ENCODE measurements at places on chromosomes 4 and X. TPM values are rescaled to one million over a fixed set of nuclear protein-coding genes. Genes with fewer than 3 reads are reported as not detected.

DNA sequence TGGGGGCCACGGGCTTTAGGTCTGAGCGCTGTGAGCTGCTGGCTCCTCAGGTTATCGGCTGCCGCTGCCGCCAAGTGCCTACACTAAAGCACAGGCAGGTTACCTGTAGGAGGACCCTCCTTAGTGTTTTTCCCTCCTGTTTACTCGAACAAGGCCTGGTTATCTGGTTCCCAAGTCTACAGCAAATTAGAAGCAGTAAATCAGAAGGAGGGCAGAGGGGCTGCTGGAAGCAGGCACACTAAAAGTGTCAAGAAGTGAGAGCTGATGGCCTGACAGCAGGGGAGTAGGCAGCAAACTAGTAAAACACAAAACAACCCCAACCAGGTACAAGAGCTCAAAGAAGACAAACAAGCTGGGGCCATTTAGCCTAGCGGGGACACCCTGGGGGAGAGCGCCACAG is 125.0 kb upstream of the PJA1 start:
- H3K27ac ChIP-seq: no peak overlapping the region
- H3K27me3 ChIP-seq: no peaks in the 10 kb centered on the region
- no peak for DNase-seq
- H3K4me1 ChIP-seq: no peaks in the 10 kb centered on the region

GRCh38 chr4:3349116-3349515 is 56.3 kb downstream of the RGS12 start:
- no peak for DNase-seq
- H3K36me3 ChIP-seq: no peaks in the 10 kb centered on the region
- H3K27ac ChIP-seq: no peak overlapping the region
- no peaks in the 10 kb centered on the region for H3K27me3 ChIP-seq
- peaks cover 7% of the 10 kb centered on the region for H3K4me1 ChIP-seq

GRCh38 chrX:80246271-80246670 is 174.0 kb upstream of the TENT5D start:
- DNase-seq: no peak
- H3K4me1 ChIP-seq: no peaks in the 10 kb centered on the region
- no peak overlapping the region for H3K4me3 ChIP-seq
- H3K36me3 ChIP-seq: no peaks in the 10 kb centered on the region

DNA sequence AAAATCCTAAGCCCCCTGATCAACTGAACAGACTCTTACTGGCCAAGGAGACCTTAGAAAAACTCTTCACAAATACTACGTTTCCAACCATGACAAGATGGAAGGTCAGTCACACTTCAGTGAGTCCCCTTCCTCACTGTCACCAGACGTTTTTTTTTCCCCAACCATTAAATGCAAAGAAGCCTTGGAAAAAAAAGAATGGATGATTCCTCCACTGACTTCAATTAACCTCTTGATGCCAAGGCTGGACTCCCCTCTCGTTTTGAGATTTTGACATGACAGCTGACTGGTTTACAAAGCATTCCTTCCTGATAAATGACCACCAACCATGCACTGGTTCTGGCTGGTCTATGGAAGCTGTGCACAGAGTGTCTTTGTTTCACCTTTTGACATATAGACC is 73.2 kb downstream of the SLC34A2 start:
- H3K27ac ChIP-seq: no peak overlapping the region
- no peaks in the 10 kb centered on the region for H3K4me1 ChIP-seq
- H3K27me3 ChIP-seq: no peaks in the 10 kb centered on the region
- H3K36me3 ChIP-seq: no peaks in the 10 kb centered on the region
- no peak overlapping the region for H3K4me3 ChIP-seq

GRCh38 chr4:7457201-7458065 is 22.7 kb upstream of the PSAPL1 start:
- no peaks in the 10 kb centered on the region for H3K4me1 ChIP-seq
- H3K27me3 ChIP-seq: no peaks in the 10 kb centered on the region
- H3K36me3 ChIP-seq: no peaks in the 10 kb centered on the region

DNA sequence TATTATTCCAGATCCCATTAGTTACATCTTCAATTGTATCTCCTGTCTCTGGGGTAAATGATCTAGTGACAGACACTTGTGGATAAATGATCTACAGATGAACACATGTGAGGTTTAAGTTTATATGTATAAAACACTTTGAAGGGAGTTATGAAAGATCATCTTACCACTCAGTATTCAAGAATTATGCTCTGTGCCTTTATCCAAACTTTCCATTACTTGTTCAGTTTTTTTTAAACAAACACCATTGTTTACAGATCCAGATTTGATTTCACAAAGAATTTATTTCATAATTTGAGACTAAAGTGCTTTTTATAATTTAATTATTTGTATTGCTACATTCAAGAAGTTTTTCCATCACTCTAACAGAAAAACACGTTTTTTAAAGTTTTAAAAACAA is 142.5 kb downstream of the HHIP start:
- no peak overlapping the region for H3K27ac ChIP-seq
- H3K4me1 ChIP-seq: no peaks in the 10 kb centered on the region
- H3K4me3 ChIP-seq: no peak overlapping the region
- DNase-seq: no peak

GRCh38 chr4:8738471-8738931 is 133.1 kb downstream of the HMX1 start:
- no peak overlapping the region for H3K27ac ChIP-seq
- DNase-seq: no peak
- H3K4me1 ChIP-seq: no peaks in the 10 kb centered on the region
- no peak overlapping the region for H3K4me3 ChIP-seq

DNA sequence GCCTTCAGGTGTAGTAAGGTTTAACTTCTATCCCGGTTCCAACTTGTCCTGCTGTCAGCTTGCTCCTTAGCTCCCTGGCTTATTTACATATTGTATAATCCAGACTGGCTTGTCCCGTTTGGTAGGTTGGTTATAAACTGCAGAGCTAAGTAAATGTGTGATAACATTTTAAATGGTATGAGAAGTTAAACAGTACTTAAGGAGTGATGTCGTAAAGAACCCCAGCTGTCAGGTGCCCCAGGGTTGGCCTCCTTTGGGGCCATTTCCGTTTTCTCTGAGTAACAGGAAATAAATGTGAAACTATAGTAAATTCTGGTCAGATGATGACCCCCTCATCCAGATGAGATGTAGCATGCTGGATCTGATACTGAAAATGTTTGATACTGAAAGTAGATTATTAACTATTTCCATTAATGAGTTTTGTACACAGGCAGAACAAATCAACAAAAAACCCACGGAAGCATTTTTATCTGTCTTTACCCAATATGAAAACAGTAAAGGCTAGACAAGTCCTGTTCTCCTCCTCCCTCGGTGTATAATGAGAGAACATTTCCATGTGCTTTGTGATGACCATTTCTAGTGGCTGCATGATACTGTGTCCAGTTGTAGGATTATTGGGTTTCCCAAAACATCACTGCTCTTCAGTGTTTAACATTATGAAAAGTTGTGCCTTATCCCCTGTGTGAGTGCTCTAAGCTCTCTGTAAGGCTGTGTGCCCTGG is 22.4 kb downstream of the GAB1 start:
- H3K36me3 ChIP-seq: no peaks in the 10 kb centered on the region
- DNase-seq: no peak
- peak overlapping the region; percentile 14 for H3K4me3 ChIP-seq
- H3K27me3 ChIP-seq: no peaks in the 10 kb centered on the region
- no peak overlapping the region for H3K27ac ChIP-seq

GRCh38 chr4:131547506-131547981 is 1601.5 kb upstream of the PCDH10 start:
- no peaks in the 10 kb centered on the region for H3K36me3 ChIP-seq
- no peak overlapping the region for H3K4me3 ChIP-seq
- H3K27me3 ChIP-seq: no peaks in the 10 kb centered on the region
- no peaks in the 10 kb centered on the region for H3K4me1 ChIP-seq
- no peak for DNase-seq
- no peak overlapping the region for H3K27ac ChIP-seq

- H3K36me3 ChIP-seq: no peaks in the 10 kb centered on the region
- H3K27me3 ChIP-seq: no peaks in the 10 kb centered on the region
These were observed 310.0 kb downstream of the ARHGAP24 start for GRCh38 chr4:85784947-85785346.

Gene SCD5
- 0.59 TPM for total RNA-seq

DNA sequence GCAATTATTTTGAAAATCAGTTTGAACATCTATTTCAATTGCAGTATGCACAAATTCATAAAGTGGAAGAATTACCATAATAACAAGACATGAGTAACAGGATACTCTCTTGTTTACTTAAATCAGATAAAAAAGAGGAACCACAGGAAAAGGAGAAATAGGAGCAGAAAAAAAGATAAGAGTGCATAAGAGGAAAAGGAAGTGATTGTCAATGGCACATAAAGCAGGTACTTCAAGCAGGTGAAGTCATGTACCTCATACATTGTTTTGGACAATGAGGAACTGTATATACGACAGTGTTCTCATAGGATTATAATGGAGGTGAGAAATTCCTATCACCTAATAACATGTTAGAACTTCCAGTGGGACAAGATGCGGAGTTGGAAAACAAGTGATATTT is 334.5 kb upstream of the PCDH7 start:
- no peaks in the 10 kb centered on the region for H3K27me3 ChIP-seq
- H3K4me1 ChIP-seq: no peaks in the 10 kb centered on the region
- no peaks in the 10 kb centered on the region for H3K36me3 ChIP-seq
- DNase-seq: no peak
- H3K4me3 ChIP-seq: no peak overlapping the region

Gene SPIN2A
- 1.0 TPM for total RNA-seq

Gene LUZP4
- total RNA-seq: not detected

- H3K27me3 ChIP-seq: no peaks in the 10 kb centered on the region
- no peak overlapping the region for H3K27ac ChIP-seq
- no peaks in the 10 kb centered on the region for H3K36me3 ChIP-seq
These were observed 174.4 kb downstream of the FHIP1A start for GRCh38 chr4:151583157-151583914.

Gene GPC4
- not detected for total RNA-seq

GRCh38 chr4:159103384-159103990 is 608 bp downstream of the RAPGEF2 start:
- H3K27me3 ChIP-seq: no peaks in the 10 kb centered on the region
- peak; percentile 33 for DNase-seq
- H3K4me3 ChIP-seq: peak overlapping the region; percentile 63
- H3K27ac ChIP-seq: peak overlapping the region; percentile 83
- peaks cover 4% of the 10 kb centered on the region for H3K36me3 ChIP-seq
- H3K4me1 ChIP-seq: peaks cover 20% of the 10 kb centered on the region

Gene MEPE
- total RNA-seq: not detected

- DNase-seq: no peak
- H3K27ac ChIP-seq: no peak overlapping the region
- H3K4me1 ChIP-seq: no peaks in the 10 kb centered on the region
- no peak overlapping the region for H3K4me3 ChIP-seq
- no peaks in the 10 kb centered on the region for H3K36me3 ChIP-seq
These were observed 425.0 kb downstream of the FAT4 start for GRCh38 chr4:125739760-125740159.

DNA sequence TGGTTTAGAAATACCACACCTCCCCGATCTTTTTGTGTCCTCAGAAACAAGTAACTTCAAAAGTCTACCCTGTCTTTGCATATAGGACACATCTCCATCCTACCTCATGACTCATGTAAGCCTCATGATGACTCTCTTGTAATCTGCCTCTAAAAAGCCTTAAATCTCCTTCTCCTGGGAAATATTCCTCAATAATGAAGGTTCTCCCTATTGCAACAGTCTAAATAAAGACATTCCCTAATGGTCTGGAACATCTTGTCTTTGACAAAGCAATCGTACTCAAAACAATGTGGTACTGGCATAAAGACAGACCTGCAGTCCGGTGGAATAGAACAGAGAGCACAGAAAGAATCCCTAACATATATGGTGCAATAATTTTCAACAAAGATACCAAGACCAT is 257.7 kb downstream of the OPHN1 start:
- H3K27me3 ChIP-seq: no peaks in the 10 kb centered on the region
- H3K36me3 ChIP-seq: no peaks in the 10 kb centered on the region
- no peak overlapping the region for H3K4me3 ChIP-seq

DNA sequence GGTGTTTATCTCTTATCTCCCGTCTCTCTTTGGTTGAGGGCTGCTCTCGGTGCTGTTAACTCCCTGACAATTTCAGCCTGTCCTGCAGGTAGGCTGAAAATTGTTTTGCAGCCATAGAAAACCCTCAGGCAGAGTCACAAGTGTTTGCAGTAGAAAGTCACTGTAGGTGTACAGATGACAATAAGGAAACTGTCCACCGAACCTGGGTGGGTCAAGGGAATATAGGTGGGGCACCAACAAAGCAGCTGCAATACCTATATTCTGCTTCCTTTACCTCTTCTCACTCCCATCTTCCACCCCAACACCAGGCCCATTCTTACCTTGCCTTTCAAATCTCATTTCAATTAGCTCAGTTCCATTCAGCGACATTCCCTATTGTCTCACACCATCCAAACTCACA is 381.8 kb downstream of the PPP1R2C start:
- H3K27ac ChIP-seq: no peak overlapping the region
- H3K4me3 ChIP-seq: no peak overlapping the region
- peaks cover 10% of the 10 kb centered on the region for H3K4me1 ChIP-seq

Gene AVPR2
- total RNA-seq: not detected

GRCh38 chr4:169567916-169568315 is 44.5 kb downstream of the NEK1 start:
- peaks cover 8% of the 10 kb centered on the region for H3K36me3 ChIP-seq
- H3K4me1 ChIP-seq: no peaks in the 10 kb centered on the region
- no peak overlapping the region for H3K4me3 ChIP-seq
- no peaks in the 10 kb centered on the region for H3K27me3 ChIP-seq
- H3K27ac ChIP-seq: no peak overlapping the region
- DNase-seq: no peak

Gene PAK3
- not detected for total RNA-seq

DNA sequence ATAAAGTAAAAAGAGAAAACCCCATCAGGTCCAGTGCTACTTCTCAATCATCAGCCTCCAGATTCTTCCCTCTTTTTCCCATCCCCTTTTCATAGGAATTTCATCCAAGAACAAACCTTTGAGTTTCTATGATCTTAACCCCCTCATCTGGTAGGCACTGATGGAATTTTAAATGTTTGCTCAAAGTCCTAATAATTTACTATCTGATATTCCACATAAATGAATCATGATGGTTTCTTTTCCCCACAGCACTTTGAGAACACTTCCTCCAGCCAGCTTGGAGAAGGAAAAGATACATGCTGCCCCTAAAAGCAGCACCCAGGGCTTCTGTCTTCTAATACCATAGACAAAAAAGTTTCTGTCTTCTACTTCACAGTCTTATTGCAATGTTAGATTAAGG is 19.4 kb upstream of the KLHL8 start:
- peaks cover 4% of the 10 kb centered on the region for H3K4me1 ChIP-seq
- no peak for DNase-seq

DNA sequence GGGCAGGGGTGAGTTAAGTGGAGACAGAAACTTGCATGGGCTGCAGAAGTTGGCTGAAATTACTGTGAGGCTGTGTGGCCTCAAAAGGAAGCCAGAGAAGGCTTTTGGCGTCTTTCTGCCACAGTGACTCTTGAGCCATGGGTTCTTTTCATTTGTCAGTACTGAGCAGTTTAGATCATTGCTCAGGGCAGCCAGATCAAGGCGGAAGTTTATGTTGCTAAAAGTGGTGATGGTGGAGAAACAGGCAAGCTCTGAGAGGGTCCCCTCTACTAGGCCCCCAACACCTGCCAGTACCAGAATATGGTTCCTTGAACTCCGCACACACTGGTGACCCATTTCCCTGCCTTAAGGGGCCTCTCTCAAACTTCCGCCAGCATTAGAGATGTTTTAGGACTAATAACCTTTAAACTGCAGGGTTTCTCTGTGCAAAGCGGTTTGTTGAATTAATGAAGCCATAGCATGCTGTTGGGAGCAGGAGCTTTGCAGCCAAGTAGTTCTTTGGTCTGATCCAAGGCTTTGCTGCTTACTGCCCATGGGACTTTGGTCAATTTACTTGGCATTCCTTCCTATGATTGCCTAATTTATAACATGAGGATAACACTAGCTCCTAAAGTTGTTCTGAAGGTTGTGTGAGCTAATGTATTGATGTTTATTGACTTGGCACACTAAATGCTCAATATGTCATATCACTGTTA is 34.5 kb downstream of the RNF175 start:
- no peaks in the 10 kb centered on the region for H3K36me3 ChIP-seq
- no peak overlapping the region for H3K4me3 ChIP-seq
- no peaks in the 10 kb centered on the region for H3K4me1 ChIP-seq
- no peaks in the 10 kb centered on the region for H3K27me3 ChIP-seq

Gene USP46
- 4.0 TPM for total RNA-seq

Data from naive thymus-derived CD4-positive, alpha-beta T cell (primary cell).